ENCODE measurements at places on chromosomes 11 and 22.
A peak's percentile ranks its signal among the peaks of the same experiment; 100 is the strongest.

- no peak for DNase-seq
Measured at GRCh38 chr22:48138855-48139254, 1376.4 kb downstream of the TBC1D22A start.

- no peak for DNase-seq
Measured at GRCh38 chr11:13224324-13224723, 53.3 kb upstream of the BMAL1 start.

- no peak for DNase-seq
Measured at GRCh38 chr11:12023015-12023414, 14.6 kb upstream of the DKK3 start.

- no peak for DNase-seq
Measured at GRCh38 chr11:6258571-6259081, 1.0 kb upstream of the CCKBR start.

- DNase-seq, result no peak
Measured at GRCh38 chr11:112177589-112177988, 2.3 kb downstream of the BCO2 start.

- no peak for DNase-seq
Measured at GRCh38 chr11:62399878-62400266, 19.0 kb upstream of the SCGB1A1 start.

- DNase-seq, result no peak
Measured at GRCh38 chr11:68948935-68949334, 31.9 kb downstream of the MRGPRD start.

GRCh38 chr11:123439616-123440015 is 9.5 kb downstream of the GRAMD1B start:
- no peak for DNase-seq

- DNase-seq, result no peak
Measured at GRCh38 chr11:85800595-85801342, 10.2 kb downstream of the SYTL2 start.

DNA sequence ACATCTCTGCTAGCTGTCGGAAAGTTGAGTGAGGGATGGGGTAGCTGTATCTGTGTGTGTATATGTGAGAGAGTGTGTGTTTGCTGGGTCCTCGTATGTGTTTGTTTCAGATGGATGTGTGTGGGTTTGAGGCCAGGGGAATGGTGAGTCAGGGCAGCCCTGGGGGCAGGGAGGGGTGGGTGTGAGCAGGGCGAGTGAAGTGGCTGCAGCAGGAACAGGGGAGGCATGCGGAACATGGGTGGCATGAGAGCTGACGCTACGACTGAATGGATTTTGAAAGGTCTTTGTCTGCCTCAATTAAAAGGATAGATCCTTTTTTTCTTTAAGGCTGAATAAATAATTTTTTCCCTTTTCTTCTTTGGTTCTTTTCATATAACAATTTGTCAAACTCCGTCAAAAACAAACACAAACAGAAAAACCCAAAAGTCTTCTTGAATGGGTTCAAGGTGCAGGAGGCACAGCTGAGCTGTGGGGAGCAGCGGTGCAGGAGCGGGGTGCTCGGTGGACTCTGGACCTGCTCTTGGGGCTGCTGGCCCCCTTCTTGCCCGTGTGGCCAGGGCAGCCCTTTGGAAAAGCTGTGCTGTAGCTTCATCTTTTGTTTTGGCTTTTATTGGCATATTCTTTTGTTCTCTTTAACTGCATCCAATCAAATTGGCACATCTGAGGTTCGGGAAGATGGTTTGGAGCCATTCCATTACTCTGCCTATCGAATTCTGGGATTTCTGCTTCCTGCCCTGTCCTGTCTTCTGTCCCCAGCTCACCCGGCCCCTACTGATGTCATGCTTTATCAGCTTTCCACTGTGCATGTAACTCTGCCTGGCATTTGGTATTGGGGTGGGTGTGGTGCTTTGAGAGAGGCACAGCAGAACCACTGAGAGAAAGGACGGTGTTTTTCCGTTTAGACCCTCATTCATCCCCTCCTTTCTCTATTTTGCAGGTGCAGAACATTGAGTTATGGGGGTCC is 80.1 kb downstream of the ADAMTS15 start:
- peak; percentile 64 for DNase-seq

- peak; percentile 33 for DNase-seq
Measured at GRCh38 chr11:19905280-19905853, 192.7 kb downstream of the NAV2 start.

DNA sequence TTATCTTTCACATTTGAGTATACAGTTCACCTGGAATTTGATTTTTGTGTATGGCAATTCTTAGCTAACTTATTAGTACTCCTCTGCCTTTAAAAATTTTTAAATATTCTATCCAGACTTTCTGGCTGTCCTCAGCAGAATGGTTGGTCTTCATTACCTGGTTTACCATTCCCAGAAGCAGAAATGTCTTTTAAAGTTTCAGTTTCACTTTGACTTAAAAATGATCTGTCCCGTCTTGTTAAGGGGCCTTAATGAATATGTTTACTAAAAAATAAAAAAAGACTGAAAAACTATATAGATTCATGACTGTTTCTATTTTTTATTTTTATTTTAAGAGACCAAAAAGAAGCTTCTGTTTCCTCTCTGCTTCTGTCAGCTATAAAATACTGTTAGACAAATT is 70.5 kb upstream of the TNRC6B start:
- DNase-seq, result no peak

GRCh38 chr11:114307524-114308203 is 11.5 kb downstream of the NNMT start:
- DNase-seq, result peak; percentile 53

GRCh38 chr22:17655289-17655688 is 16.7 kb downstream of the BCL2L13 start:
- no peak for DNase-seq

Measured in SW480 (cell line).